ENCODE measurements at places on chromosomes 3 and 15.
A peak's percentile ranks its signal among the peaks of the same experiment; 100 is the strongest.

- no peak for DNase-seq
Observed at GRCh38 chr3:139526146-139526545, 13.4 kb downstream of the RBP1 start.

GRCh38 chr3:195069501-195070251, 201.3 kb downstream of the XXYLT1 start:
- DNase-seq, result no peak

DNA sequence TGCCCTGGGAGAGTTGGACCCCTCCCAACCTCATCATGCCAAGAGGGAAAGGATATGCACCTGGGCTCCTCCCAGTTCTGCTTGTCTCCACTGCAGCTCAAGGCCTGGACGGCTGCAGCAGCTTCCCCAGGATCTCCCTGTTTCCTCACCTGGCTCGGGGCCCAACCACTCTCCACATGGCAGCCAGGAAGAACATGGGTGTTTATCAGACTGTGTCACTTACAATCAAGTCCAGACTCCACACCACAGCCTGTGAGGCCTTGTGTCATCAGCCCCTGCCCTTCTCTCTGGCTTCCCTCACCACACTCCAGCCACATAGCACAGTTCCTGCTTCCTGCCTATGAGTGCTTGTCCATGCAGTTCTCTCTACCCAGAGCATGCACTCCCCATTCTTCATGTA, 534.4 kb downstream of the EPHB1 start:
- no peak for DNase-seq

DNA sequence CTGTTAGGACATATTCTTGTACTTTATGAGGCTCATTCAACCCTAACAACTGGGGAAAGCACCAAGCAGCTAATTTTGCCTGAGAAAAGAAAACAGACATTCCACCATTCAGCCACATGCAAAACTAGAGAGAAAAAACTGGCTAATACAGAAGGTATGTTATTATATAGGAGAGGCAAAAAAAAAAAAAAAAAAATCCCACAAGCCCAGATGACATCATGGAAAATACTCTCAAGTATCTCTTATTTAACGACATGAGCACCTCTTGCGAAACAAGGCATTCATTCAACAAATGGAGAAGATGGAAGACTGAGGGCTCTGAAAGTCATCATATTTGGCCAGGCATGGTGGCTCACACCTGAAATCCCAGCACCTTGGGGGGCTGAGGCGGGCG, 61.5 kb downstream of the PRICKLE2 start:
- DNase-seq, result peak; percentile 98
